Stimulated activated CD4-positive, alpha-beta T cell treated with anti-CD3 and anti-CD28 coated beads, Interleukin-2, amount 100 ng/mL, for 48 hours (primary cell): ENCODE measurements at places on chromosomes 1 and 21.

GRCh38 chr1:21961337-21961736 is 15.5 kb upstream of the CELA3B start:
- no peak for DNase-seq

GRCh38 chr1:204572923-204573922 is 57.0 kb downstream of the MDM4 start:
- no peak for DNase-seq

GRCh38 chr1:64569411-64569810 is 99.5 kb downstream of the CACHD1 start:
- no peak for DNase-seq

DNA sequence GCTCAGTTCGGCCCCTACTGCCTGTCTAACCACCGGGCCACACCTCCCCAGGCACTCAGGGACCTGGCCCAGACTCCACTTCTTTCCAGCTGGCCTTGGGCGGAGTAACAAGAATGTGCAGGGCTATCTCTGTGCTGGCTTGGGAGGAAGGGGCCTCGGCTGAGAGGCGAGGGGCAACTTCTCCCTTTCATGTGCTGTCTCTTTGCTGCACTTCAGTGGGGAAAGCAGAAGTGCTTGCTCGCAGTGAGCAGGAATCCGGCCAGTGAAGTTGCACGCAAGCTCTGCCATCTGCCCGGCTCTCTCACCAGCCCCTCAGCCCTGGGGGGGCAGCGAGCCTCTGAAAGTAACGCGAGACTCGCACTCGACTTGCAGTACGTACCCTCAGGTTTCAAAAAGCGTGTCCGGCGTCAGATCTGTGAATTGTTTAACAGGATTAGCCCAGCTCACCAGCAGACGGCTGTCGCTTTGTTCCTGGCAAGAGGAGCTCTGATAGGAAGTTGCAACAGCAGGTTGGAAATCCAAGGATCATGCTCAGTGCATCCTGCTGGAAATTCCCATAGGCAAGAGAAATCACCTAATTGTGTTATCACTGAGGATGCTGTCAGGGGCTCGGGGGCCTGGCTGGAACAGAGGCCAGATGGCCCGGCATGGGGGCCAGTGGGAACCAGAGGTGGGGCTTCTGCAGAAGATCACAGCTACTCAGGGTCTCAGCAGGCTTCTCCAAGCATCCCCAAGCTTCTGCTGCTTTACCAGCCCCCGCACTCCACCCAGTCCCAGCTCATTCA is 221.1 kb downstream of the NPHP4 start:
- no peak for DNase-seq

DNA sequence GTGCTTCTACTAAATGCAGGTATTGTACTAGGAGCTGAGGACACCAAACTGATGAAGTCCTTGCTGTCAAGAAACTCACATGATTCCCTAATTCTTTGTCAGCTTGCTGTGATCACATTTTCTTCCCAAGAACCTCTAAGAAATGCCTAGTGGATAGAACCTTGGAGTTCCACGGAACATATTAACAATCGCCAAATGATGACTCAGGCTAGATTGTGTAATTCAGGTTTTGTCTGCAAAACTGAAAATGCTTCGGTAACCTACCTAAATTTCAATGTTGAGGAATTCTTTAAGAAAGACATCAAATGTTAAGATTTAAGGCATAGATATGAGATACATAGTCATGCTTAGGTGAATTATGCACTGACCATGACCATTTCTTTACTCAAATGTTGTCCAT is 1.7 kb upstream of the GADD45A start:
- no peak for DNase-seq

DNA sequence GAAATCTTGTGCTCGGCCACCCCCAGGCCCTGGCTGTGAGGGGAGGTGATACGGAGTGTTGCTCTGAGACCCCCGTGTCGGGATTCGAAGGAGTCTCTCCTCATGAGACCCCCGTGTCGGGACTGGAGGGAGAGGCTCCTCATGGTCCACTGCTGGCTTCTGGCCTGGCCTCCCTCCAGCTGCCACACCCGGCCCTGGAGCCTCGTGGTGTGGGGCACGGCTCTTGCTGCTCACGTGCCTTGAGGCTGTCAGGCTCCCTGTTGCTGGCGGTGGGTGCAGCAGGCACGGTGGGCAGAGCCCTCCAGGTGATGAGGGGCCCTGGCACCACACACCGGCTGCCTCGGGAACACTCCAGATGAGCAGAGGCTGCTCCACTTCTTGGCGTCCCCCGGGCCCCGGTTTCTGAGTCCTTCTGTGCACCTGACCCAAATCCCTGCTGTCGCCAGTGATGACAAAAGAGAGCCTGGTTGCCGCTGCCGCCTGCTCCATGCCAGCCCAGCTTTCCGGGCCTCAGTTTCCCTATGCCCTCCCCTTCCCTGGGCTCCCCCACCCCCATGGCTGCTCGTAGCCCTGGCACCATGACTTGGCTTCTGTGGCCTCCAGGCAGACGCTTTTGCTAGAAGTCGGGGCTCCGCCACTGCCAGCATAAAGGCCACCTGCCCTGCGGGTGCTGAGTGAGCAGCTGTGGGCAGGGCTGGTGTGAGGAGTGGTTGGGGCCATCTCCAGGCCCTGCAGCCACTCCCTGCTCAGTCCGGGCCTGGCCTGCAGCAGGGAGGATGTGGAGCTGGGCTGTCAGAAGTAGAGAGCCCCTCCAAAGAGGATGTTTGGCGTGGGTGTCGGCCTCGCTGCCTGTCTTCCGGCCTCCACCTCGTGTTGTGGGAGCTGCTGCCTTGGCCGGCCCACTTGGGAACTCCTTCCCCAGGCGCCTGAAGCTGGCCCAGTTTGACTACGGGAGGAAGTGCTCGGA is 11.8 kb downstream of the TMEM240 start:
- no peak for DNase-seq

GRCh38 chr21:15534450-15534886 is 195.3 kb upstream of the USP25 start:
- DNase-seq, result no peak

- no peak for DNase-seq
These were observed 18.4 kb downstream of the H6PD start for GRCh38 chr1:9253004-9253403.

GRCh38 chr1:6322161-6322560 is 61.3 kb upstream of the GPR153 start:
- no peak for DNase-seq

DNA sequence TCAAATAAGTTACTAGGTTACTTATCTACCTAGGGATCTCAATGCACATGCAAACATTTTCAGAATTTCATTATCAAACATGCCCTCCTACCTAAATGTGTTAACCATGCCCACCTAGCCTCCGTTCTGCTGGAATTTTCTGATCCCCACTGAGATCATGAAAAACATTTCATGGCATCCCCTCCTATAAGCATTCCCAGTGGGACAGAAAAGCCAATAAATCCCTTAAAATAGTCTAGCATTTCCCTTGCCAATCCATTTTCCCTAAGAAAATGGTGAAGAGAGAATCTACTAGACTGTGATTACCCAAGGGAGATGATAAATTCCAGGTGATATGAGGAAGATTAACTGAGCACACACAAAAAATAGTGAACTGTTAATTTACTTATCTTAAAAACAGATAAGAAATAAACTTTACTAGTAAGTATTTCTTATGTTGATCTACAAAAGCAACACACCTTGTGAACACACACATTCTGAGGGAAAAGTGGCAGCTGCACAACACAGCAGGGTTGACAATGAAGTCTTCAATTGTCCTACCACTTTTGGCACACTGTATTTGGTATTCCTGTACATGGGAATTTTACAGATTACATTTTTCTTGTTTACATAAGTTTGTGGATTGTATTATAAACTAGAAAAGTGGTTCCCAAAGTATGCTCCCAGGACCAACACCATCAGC is 49.6 kb downstream of the ARID4B start:
- no peak for DNase-seq

- DNase-seq, result no peak
These were observed 19.8 kb upstream of the SLC2A1 start for GRCh38 chr1:42978317-42979035.

- no peak for DNase-seq
These were observed 10.0 kb downstream of the CYP4A22 start for GRCh38 chr1:47147047-47147785.

DNA sequence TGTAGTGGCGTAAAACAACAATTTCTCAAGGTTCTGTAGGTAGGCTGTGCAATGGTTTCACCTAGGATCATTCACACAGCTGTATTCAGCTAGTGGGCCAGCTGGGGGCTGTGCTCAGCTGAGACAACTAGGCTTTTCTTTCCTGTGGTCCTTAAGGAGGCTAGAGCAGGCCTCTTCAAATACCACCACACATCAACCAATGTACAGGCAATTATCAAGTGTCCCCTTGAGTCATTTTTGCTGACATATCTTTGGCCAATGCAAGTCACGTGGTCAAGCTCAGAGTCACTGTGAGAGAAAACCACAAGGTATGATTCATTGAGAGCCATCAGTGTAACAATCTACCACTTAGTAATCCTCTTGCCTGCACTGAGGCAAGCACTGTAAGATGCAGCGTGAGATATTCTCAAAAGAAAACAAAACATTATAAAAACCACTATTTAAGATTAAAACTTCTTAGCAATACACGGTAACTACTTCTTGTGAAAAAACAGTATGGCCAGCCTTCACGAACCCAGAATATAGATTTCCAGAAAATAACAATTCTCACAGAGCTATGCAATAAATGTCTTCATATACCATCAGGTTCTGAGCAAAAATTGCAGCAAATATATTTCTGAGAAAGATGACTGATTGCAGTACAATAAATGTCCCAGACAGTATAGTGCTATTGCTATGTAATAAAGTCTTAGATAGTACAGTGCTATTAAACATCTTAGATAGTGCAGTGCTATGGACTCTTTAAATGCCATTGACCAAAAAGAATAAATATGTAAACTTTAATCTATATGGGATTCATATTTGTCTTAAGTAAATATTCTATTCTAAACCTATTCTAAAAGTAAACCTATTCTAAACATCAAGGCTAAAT is 55.3 kb downstream of the NME7 start:
- DNase-seq, result peak; percentile 15

DNA sequence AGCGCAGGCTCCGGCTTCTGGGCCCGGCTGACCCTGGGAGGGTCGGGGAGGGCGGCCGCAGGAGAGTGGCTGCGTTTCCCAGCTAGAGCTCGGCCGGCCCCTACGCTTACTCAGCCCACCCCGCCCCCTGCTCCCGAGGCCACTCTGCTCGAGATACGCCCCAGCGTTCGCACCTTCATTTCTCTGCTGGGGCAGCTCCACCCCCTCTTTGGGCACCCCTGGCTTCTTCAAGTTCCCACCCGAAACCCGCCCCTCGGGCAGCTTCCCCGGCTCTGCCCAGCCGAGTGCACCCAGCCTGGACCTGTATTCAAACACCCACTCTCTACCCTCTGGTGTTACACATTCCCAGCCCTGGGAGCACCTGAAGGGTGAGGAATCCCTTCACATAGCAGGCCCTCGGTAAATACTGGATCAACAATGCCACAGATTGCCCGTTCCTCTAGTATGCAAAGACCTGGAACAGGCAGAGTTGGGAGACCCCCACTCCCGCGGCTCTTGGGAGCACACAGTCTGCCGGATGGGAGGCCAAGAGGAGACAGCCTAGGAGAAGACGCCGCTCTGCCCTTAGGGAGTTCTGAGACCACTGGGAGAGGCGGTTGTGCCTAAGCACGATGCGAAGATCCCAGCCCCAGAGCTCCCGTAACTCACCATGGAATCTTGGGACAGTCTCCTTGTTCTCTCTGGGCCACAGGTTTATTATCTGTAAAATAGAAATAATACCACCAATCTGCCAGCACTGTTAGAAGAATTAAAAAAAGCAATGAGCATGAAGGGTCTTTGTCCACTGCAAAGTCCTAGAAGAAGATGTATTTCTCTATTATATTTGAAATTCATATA is 566 bp upstream of the PAQR7 start:
- peak; percentile 23 for DNase-seq

DNA sequence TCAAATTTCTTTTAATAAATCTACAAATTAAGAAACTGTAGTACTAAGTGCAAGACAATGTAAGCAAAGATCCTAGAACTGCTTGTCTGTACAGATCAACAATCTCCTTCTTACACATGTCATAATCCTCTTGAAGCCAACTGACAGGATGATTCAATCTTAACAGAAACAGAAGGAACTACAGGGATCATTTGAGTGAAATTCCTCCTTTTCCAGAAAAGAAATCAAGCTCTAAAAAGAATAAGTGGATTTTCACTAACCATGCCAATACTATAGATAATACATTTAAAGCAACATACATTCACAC is 53.2 kb downstream of the RAB3GAP2 start:
- DNase-seq, result no peak

DNA sequence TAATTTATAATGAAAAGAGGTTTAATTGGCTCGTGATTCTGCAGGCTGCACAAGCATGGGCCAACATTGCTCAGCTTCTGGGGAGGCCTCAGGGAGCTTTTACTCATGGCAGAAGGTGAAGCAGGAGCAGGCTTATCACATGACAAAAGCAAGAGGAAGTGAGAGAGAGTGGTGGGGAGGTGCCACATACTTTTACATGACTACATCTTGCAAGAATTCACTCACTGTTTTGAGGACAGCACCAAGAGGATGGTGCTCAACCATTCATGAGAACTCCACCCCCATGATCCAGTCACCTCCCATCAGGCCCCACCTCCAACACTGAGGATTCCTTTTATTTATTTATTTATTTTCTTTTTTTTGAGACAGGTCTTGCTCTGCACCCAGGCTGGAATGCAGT is 5.5 kb upstream of the PLEKHM2 start:
- DNase-seq, result no peak

DNA sequence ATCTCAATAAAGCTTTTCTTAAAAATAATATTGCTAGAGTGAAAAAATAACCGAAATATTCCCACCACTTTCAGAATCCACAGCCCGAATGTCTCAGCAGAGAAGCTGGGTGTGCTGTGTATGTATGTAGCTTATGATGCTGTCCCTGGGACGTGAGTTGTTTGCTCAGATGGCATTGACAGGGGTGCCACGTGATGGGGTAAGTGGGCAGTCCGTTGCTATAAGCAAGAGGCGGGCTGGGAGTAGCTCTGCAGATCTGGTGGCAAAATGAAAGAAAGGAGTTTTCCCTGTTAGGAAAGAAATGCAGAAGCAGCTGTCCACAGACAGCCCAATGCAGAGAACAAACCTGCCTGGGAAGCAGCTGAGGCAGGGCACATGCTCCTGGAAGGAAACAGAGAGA is 3.8 kb upstream of the FAM20B start:
- no peak for DNase-seq

DNA sequence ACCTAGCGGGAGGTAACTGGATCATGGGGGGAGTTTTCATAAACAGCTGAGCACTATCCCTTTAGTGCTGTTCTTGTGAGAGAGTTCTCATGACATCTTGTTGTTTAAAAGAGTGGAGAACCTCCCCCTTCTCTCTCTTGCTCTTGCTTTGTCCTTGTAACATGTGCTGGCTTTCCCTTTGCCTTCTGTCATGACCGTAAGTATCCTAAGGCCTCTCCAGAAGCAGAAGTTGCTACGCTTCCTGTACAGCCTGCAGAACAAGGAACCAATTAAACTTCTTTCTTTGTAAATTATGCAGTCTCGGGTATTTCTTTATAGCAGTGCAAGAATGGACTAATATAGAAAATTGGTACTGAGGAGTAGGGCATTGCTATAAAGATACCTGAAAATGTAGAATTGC is 515.6 kb downstream of the NEGR1 start:
- no peak for DNase-seq
